ENCODE measurements at places on chromosomes 7 and 10.

GRCh38 chr10:74500026-74500704 lies 326.2 kb upstream of the KAT6B start:
- DNase-seq = no peak

DNA sequence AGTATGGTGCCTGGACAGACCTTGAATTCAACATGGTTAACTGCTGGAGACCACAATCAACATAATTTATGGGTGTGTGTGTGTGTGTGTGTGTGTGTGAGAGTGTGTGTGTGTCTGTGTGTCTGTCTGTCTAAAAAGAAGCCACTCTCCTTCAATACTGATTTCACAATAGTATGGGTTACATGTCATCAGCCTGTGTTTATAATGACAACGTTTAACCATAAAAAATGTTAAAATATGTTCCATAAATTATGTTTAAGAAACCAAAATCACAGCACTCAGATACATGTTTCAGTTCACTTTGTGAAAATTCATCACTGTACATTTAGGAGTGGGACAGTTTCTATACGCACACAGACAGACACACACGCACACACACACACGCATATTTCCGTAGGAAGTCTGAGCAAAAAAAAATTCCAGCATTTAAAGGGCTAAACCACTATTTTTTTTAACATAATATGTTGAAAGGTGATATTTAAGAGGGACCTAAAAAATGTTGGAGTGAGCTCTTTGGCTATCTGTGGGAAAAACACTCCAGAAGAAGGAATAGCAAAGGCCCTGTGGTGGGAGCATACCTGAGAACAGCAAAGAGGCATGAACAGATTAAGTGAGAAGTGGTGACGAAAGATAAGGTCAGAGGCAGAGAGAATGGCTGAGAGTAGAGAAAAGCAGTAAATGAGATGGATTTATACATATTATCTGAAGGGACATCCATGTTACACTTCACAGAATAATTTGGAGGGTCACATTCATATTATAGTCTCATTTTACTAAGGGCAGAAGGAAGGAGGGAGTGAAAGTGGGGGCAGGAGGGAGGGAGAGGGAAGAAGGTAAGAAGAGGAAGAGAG lies 10.9 kb downstream of the PDZD8 start:
- no peak for DNase-seq

DNA sequence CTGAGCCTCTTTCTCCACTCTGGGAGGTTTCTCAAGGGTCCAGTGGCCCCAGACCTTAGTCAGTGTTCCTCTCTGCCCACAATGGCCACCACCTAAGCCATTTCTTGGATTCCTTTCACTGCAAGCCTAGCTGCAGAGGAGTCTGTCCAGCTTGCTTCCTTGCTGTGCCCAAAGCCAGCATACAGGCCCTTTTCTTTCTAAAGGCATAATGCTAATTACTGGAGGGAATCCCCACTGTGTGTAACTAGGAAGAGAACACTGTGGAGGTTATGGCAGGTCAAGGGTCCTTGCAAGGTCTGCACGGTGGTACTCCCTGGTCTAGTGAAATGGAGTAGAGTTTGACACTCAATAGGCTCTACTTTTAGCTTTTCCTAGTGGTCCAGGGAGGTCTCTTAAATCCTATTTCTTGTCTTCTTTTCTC lies 70.4 kb upstream of the CC2D2B start:
- no peak for DNase-seq

- no peak for DNase-seq
Observed at GRCh38 chr7:98514211-98515031, 102.7 kb upstream of the NPTX2 start.

GRCh38 chr10:70343312-70343711 lies 39.1 kb downstream of the LRRC20 start:
- DNase-seq = no peak

GRCh38 chr7:101819183-101819582 lies 1.8 kb downstream of the CUX1 start:
- DNase-seq = no peak

GRCh38 chr7:121366852-121367431 lies 29.2 kb downstream of the FAM3C start:
- no peak for DNase-seq

- no peak for DNase-seq
Observed at GRCh38 chr10:65294329-65294728, 1631.5 kb upstream of the LRRTM3 start.

GRCh38 chr7:142535123-142535779 lies 214.0 kb upstream of the PRSS1 start:
- DNase-seq = peak; percentile 75

DNA sequence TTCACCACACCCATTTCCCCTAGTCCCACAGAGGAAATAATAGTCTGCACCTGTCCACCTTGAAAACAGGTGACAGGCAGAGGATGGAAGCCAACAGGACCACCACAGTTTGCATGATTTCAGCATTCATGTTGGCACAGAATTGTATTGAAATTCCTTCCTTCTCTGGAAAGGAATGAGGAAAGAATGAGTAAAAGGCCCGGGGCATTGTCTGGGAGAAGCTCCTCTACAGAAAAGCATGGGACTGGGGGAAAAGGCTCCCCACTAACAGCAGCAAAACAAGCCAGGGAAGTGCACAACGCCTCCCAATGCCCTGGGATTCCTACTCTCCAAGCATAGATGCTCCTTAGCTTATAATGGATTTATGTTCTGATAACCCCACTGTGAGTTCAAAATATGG lies 28.5 kb upstream of the TOMM7 start:
- no peak for DNase-seq

GRCh38 chr7:1564603-1565022 lies 5.2 kb downstream of the PSMG3 start:
- DNase-seq = no peak

GRCh38 chr10:70671619-70672164 lies 614 bp upstream of the ADAMTS14 start:
- no peak for DNase-seq

DNA sequence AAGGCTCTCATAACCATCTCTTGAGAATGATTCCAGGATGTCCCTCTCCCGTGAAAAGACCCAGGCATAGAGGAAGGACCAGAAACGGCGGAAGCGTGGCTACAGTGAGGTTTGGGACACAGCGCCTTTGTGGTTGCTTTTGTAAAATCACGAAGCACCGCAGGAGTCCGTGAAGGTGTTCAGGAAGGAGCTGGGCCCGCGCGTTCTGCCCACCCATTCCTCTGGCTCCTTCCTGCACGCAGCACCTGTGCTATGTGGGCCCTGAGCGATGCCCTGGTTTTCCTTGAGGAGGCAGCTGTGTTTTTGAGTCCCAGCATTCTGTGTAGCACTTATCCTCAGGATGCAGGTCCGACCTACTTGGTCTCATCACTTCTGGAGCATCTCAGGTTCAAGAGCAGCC lies 112.8 kb downstream of the TRRAP start:
- DNase-seq = no peak

GRCh38 chr7:36614959-36615358 lies 109.3 kb downstream of the AOAH start:
- no peak for DNase-seq

DNA sequence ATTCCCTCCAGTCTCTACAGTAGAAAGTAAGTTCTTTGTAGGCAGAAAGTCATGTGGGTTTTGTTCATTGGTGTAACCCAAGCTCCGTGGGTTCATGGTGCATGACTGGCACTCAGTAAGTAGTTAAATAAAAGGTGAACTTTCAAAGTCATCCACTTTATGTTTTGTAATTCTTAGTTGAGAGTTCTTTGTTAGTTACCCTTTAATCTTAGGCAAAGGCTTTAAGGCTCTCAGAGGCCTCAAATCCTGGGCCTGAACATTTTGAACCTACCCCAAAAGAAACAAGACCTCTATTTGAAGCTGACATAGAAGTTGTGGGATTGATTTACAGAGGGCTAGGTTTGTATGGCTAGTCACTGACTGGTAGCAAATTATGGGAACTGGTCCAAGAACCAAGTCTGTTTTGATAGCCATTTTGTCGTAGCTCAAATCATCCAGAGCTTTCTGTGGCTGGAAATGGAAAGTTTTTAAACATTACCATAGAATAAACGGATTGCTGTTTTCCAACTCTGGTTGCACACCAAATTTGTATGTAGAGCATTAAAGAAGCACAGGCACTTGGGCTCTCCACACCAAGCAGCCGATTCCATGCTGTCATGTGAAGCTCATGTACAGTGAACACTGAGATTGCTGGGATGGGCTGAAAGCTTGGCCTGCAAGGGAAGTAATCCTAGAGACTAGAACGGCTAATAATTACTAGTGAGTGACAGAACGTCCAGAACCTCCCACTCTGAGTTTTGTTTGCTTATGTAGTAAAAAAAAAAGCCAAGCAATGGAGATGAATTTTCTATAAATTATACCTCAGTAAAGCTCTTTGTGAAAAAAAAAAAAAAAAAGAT lies 53.5 kb downstream of the DENND11 start:
- no peak for DNase-seq

GRCh38 chr7:4013793-4014192 lies 668.3 kb upstream of the FOXK1 start:
- no peak for DNase-seq
